ENCODE measurements at places on chromosomes 3 and 15.

GRCh38 chr15:82854554-82854953 is 45.1 kb downstream of the WHAMM start:
- DNase-seq: no peak

- DNase-seq: no peak
Measured at GRCh38 chr3:72234391-72234790, 449.4 kb upstream of the PROK2 start.

DNA sequence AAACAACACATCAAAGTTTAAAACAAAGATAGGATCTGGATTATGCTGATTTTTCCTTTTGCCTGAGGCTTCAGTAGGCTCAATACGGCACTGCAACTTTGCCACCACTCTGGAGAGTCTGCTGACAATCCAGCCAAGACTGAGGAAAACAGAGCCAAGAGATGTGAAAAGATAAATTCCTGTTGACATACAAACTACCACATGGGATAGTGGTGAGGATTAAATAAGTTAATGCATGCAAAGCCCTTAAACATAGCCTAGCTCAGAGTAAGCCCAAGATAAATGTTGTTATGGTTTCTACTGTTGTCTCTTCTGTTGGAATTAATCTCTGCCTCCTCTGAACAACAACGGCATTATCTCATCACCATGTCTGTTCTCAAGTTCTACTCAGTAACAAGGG is 245.9 kb upstream of the LMCD1 start:
- DNase-seq: no peak

DNA sequence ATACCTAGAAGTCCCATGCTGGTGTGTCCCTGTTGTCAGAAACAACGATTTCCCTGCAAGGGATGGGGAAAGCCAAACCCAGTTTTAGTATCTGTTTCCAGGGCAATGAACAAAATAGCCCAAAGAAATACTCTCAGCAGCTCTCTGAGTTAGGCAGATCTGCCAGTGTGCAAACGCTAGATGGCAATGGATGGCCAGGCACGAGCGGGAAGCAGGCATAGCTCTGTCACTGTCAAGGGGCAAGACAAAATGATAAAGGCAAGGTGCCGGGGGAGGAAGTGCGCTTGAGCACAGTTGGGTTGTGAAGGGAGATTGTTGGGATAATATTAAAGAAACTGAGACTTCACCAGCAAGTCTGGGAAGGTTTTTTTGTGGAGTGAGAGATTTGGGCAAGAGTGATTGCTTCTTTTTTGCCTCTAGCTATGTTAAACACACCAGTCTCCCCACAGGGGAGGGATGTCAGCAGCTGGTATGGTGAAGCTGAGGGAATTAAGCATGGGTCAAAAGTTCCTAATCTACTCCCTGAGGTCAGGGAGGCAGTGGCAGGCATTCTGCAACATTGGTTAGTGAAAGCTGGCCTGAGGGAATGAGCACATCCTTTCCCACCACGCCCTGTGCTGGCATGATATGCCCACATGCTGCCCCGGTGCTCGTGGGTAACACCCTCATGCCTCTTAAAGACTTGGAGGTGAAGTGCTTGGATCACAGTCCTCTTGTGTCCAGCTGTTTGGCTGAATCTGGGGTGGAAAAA is 117.5 kb downstream of the PDCD6IP start:
- no peak for DNase-seq

- no peak for DNase-seq
Measured at GRCh38 chr3:1269808-1270207, 177.0 kb downstream of the CNTN6 start.

DNA sequence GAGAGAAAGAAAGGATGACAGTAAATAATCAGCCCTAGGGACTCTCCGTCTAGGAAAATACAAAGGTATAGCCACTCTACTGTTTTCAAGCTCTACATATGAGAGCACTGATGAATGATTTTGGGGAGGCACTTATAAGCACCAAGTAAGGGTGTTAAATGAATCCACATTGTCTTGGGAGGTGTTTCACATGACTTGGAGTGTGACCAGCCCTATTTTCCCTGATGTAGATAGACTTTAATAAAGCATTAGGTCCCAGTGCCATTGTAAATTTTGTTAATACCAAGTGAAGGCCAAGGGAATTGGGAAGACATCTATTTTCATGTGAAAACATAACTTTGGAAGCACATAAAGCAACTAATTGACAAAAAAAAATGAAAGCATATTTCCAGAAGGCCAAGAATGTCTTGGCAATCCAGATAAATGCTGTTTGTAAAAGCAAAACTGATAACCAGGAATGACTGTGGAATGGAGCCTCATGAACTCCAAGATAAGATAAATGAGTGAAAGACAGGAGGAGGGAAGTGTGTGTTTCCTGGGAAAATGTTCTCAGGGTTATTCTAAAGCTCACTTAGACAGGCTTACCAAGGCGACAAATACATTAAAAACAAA is 96.0 kb upstream of the MYZAP start:
- DNase-seq: no peak

GRCh38 chr3:32216172-32216783 is 22.2 kb upstream of the CMTM8 start:
- DNase-seq: no peak

- no peak for DNase-seq
Measured at GRCh38 chr3:40130721-40131120, 178.8 kb upstream of the EIF1B start.

DNA sequence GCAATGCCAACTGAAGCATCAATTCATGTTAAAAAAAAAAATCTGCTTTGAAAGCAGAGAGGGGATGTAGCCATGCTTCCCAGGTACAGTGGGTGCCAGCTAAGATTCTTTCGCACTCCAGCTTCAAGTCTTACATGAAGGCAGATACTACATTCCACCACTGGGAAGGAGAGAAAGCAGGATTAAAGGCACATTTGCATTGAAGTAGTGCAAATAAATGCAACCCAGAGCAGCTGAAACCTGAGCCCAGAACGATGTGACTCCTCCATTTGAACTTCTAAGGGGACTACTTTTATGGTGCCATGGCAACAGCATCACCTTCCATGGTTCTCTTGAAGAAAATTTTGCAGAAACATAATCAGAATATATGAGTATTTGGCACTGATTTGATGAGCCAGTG is 19.1 kb upstream of the GJD2 start:
- no peak for DNase-seq

GRCh38 chr3:40908612-40909011 is 290.7 kb upstream of the CTNNB1 start:
- no peak for DNase-seq

GRCh38 chr3:170356596-170357175 is 829 bp upstream of the SKIL start:
- peak; percentile 15 for DNase-seq

GRCh38 chr3:72460205-72461174 is 387.8 kb downstream of the SHQ1 start:
- no peak for DNase-seq

DNA sequence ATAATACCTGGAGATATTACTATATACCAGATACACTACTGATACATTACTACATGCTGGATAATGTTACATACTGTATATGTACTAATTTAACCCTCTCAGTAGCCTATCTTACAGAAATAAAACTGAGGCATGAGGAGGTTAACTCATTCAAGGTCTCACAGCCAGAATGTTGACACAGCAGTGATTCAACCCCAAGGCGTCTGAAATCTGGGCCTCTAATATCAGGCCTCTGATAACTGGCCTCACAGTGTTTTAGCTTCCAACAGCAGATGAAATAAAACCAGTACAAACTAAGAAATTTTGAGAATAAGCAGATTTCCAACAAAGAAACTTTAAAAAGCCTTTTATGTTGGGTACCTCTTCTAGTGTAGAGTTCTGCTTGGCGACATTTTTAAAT is 23.4 kb downstream of the DZIP1L start:
- no peak for DNase-seq

GRCh38 chr15:69315402-69316110 is 16.8 kb downstream of the PAQR5 start:
- no peak for DNase-seq

GRCh38 chr3:25495726-25496253 is 67.7 kb downstream of the RARB start:
- DNase-seq: no peak

DNA sequence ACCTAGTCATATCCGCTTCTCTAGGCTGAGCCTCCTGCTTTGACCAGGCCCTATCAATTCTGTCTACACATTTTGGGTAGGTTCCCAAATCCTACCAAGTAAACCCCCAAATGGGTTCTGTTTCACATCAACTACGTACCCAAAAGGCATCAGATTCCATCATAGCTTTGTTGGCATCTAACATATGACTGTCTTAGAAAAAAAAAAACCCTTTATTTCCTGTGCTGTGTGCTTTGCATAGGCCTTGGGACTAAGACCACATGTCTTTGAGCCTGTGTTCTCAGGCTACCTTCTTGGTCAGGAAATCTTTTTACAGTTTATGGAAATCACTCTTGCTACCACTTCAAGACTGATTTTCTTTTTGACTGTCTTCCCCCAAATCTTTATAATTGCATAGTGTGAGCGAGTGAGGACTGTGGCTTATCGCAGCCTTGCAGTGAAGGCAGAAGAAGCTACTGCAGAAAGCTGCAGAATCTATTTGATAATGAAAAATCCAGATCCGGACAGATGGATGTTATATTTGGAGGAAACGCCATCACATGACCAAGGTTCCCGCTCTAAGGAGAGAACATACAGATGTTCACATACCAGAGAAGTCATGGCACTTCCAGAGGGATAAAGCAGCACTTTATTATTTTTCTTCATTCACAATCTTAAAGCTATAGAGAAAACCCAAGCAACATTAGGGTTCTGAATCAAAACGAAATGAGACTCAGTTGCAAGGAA is 111.2 kb downstream of the EOMES start:
- no peak for DNase-seq

DNA sequence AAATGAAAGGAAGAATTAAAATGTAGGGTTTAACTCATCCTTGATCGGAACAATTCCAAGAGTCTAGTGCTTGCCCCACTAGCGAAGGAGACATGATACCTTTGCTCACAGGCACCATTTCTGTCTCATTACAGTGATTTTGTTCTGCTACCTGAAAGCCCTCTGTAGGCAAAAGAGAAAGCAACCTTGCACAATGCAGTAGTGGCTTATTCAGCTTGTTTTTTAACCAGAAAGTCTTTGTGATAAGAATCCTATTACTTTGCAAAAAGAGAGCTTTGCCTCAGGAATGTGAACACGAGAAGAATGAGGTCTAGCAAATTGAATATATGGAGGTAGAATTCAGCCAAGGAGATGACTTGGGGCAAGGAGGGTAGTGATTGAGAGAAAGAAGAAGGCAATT is 684.4 kb downstream of the GRM7 start:
- no peak for DNase-seq

- no peak for DNase-seq
Measured at GRCh38 chr3:72580246-72580756, 267.9 kb downstream of the SHQ1 start.

GRCh38 chr3:111338059-111338698 is 203.8 kb upstream of the CD96 start:
- DNase-seq: no peak

- DNase-seq: no peak
Measured at GRCh38 chr15:87671289-87671688, 585.2 kb downstream of the NTRK3 start.

DNA sequence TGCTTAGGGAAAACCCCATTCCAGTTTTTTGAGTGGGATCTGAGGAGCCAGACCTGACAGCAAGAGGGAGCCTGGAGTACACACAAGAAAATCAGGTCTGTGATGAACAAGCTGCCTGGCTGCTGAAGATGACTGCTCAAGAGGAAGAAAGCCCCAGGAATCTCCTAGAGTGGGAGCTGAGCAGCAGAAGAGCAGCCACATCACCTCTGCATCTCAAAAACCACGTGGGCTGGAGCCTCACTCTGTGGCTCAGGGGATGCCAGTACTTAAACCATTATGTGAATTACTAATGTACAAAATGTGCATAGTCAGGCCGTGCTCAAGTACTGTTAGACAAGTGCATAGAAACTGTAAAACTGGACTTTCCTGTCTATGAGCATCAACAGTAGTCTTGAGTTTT is 52.4 kb downstream of the SLC9A9 start:
- no peak for DNase-seq

- DNase-seq: no peak
Measured at GRCh38 chr15:100918690-100919480, at the start of gene LRRK1. TSS of gene LRRK1 (plus strand) at chr15:100919357. CDS start at chr15:100924633, 5,276 bp downstream.

DNA sequence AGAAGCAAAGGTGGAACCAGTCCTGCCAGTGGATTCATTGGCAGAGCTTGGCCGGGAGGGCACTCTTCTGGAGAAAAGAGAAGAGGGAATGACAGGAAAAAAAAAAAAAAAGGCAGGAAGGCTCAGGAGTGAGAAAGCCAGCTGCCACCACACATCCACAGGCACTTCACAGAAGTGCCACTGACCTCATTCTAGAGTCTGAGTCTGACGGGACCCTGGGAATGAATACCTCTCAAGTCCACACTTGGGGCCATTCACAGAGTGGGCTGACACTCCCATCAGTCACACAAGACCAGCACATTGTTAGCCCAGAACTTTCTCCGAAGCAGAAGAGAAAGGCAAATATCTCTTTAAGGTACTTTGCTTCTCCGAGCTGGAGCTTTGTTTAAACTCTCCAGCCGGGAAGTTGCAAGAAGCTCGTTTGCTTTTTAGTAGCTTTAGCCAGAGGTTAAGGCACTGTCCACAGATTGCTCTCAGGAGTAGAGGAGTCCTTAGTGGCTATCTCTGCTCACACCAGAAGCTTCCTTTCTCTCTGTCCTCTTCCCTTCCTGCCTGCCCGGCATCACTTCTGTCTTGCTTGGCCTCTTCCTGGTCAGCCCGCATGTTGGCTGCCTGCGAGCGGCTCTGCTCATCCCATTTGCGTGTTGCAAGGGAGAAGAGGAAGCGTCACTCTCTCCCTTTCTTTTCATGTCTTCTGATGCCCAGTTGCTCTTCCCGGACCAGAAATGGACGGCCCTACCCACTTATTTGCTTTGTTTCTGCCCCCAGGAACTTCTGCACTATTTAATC is 53.8 kb downstream of the CMTM6 start:
- DNase-seq: no peak

DNA sequence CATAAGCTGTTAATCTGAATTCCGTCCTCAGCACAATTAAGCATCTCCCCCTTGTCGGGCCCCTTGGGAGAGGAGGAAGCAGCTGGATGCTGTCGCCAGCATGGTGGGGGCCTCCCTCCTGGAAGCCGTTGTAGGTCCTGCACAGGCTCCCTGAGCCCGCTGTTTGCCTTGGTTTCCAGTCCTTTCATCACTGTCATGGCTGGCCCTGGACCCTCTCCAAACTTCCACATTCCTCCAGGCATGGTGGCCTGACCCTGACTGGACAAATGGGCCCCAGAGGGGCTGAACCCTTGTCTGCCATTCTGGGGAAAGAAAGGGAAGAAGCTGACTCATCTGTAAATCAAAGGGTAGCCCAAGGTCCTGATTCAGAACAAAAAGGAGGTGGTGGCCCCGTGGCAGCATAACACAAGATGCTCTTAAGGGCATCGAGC is 300.5 kb upstream of the LRRFIP2 start:
- DNase-seq: no peak
